Brain pericyte (primary cell): ENCODE measurements at places on chromosomes 2 and 18.

DNA sequence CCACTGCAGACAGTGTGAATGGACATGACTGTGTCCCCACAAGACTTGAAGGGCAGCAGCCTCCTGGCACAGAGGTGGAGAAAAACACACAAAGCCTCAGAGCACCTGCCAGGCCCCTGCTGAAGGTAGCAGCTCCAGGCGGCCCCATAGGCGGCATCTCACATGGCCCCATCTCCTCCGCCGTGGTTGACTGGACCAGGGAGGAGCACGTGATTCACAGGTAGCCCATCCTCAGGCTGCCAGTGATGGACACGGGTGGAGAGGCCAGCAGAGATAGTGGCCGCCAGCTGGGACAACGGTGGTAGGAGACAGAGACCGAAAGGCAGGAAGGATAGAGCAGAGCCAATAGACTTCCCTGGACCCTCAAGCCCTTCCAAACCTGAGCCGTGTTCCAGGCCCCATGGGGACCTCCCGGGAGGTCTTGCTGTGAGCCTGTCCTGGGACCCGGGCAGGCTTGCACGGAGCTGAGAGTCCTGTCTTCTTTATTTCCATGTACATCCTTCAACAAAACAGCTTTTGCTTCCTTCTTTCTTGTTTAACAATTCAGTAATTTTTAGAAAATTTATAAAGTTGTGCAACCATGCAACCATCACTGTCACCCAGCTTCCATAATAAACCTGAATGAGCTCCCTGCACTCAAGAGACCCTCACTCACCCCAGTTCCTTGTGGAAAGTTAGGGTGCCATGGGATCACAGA, 26.9 kb downstream of the GPR55 start:
- DNase-seq = no peak

DNA sequence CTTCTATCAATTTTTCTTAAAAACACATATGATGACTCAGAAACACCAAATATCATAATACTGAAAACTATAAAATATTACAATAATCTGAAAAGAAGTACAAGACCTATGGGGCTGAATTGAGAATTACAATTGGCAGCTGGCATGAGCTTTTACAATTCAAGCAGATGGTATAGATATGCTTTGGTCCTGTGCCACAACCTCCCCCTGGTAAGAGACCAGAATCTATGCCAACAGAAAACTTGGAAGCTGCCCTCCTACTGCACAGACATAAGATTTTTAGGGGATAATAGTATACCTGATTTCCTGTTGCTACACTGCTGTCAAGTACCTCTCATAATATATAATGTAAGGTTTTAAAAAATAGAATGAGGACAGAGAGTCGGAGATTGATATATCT, 46.8 kb upstream of the CDH7 start:
- no peak for DNase-seq

DNA sequence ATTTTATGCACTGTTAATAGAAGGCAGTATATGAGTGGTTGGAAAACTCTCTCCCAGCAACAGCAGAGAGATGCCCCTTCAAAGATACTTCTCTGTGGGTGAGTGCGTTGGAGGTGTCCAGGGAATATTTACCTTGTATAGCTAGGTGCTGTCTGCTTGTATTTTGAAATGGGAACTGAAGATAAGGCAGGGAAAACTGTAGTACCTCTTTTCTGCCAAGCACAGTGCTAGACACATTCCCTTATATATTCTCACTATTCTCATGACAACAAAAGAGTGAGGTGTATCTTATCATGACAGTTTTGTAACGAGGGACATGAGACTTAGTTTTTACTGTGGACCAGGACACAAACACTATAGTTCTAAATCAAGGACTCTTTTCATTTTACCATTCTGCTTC, 2.1 kb downstream of the TTC39C start:
- no peak for DNase-seq

GRCh38 chr2:155209696-155210450, 511.4 kb downstream of the KCNJ3 start:
- DNase-seq = no peak

GRCh38 chr2:191565647-191566198, 112.2 kb upstream of the NABP1 start:
- no peak for DNase-seq

DNA sequence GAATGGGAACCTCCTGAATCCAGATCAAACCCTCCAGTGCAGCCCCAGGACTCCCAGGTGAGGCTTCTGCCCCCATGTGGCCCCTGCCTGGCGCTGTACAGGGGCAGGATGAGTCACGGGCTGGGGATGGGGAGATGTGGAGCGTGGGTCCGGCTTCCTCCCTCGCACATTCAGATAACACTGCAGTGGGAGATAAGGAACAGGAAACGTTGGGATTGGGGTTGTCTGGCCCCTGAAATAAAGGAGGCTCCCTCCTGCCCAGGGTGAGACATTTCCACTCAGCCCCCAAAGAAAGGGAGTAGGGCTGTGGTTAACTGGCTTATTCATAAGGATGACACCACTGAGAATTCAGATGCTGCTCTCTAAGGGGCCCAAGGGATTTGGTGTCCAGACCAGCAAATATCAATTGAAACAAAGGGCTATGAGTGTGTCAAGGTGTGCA, 30.7 kb downstream of the IGFBP5 start:
- no peak for DNase-seq

GRCh38 chr2:224869601-224870233, 153.6 kb upstream of the CCDC195 start:
- peak; percentile 70 for DNase-seq

GRCh38 chr2:121039679-121040078, 245.3 kb downstream of the TFCP2L1 start:
- DNase-seq = no peak

GRCh38 chr2:143615562-143615961, 486.3 kb downstream of the ARHGAP15 start:
- DNase-seq = no peak

- DNase-seq = no peak
Measured at GRCh38 chr2:181673173-181673572, 7.1 kb downstream of the NEUROD1 start.

DNA sequence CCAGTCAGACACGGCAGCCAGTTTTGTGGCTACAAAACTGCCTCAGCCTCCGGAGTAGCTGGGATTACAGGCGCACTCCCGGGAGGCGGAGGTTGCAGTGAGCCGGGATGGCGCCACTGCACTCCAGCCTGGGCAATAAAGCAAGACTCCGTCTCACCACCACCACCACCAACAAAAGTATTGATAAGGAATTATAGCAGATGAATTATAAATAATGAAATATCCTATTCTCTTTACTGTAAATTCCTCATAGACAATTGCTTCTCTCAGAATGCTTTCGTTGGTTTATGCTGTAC, 1.4 kb upstream of the FAM161A start:
- DNase-seq = no peak

DNA sequence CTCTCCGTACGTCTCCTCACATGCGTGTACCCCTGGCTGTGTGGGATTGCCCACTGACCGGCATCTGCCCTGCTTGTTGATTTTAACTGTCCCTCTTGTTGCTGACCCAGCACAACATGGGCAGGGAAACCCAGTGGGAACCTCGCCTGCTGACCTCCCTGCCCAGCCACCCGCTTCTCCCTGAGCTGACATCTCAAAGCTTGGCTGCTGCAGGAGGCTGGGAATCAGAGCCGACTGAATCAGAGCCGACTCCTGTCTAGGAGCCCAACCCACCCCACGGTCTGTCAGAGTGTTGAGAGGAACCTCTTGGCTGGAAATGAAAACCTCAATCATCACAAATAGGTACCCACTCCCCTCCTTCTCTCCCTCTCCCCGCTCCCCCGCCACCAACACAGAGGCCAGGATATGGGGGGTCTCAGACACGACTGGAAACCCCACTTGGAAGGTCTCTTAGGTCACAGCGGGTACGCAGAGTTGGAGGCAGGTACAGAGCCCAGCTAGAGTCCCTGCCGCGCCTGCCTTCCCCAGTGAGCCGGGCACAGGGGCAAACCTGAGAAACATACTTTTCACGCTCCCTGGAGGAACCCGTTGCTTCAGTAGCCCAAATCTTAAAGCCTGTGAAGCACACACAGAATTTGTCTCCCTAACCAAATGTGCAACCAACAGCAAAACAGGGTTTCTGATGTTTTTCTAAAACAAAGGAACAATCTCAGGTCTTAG, 784 bp downstream of the EDAR start:
- peak; percentile 12 for DNase-seq

DNA sequence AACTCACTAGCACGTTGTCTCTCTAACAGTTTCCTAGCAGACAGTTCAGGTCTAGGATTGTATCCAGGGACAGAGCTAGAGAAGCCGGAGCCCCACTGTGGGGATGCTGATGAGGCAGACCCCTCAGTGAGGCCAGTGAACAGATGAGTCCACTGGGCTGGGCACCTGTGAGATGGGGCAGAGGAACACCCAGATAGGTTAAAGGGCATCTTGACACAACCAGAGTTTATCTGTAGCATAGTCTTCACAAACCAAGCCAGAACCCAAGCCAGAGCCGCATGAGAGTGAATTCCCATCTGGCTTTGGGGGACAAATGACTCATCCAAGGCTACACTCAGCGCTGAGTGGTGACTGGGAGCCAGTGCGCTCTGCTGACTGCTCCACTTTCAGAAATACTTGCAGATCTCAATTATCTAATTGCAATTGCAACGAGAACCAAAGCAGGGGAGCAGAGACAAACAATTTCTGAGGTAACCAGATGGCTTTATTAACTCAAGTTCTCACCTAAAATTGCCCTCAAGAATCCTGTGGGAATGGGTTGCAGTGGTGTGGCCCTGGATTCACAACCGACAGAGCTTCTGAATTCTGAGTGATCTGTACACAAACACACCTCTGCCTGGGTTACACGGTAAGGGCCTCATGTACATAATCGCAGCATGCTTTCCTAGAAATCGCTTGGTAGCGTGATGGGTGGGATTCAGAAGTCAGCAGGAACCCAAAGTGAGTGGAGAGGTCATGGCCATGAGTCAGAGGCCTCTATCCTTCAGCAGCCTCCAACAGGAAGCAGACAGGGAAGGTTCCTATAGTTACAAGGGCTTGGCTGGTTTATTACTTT, 48.7 kb upstream of the MSH2 start:
- DNase-seq = peak; percentile 37

DNA sequence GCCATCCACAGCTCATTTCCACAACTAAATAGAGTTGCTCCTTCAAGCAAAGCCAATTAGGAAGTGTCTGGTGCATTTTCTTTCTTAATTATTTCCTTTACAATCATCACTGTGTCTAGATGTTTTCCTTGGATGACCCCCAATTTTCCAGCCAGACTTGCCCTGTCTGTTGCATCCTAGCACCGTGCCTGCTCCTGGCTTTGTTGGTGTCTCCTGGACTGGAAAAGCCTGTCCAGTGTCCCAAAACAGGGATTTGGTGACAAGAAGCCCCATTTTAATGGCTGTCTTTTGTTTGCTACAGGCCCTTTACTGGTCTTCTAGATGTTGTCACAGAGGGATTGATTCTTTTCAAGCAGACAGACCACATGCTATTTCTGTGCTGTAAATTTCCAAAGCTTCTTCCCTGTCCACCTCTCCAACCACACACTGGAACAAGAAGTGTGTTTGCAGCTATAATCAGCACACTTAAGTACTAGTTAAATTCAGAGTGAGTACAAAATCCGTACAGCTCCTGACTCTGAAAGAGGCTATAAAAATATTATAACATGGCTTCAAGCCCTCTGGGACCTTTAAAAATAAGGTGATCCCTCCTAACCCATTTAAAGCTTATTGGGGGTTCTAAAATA, 38.4 kb downstream of the RNF144A start:
- no peak for DNase-seq

GRCh38 chr2:232228971-232229894, 149.3 kb upstream of the ALPP start:
- DNase-seq = no peak

DNA sequence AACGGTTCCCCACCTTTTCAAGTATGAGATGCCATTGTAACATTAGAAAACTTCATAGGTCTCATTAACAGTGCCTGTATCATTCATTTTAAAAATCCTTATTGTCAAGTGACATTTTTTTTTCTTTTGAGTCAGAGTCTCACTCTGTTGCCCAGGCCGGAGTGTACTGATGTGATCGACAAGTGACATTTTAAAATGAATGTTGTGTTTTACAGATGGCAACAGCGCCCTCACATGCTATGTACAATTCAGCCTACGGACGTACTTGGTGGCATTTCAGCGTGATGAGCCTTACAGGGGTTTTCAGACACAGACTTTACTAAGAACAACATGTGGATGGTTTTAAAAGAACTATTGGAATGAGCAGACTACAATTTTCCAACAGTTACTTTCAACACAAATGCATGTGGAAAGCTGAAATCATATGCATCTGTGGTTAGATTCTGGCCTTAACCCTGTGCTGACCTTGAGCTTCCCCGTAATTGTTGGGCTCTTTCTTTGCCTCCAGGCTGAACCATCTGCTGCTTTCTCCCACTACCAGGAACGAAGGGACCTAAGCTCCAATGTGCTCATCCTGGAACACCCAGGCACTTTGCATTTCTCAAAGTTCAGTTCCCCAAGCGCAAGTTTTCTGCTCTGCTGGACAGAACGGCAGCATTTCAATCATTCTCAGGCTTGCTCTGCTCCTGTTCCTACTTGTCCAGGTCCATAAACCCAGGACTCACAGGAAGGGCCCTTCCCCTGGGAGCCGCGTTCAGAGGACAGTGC, 119.9 kb upstream of the NDUFV2 start:
- DNase-seq = peak; percentile 33

DNA sequence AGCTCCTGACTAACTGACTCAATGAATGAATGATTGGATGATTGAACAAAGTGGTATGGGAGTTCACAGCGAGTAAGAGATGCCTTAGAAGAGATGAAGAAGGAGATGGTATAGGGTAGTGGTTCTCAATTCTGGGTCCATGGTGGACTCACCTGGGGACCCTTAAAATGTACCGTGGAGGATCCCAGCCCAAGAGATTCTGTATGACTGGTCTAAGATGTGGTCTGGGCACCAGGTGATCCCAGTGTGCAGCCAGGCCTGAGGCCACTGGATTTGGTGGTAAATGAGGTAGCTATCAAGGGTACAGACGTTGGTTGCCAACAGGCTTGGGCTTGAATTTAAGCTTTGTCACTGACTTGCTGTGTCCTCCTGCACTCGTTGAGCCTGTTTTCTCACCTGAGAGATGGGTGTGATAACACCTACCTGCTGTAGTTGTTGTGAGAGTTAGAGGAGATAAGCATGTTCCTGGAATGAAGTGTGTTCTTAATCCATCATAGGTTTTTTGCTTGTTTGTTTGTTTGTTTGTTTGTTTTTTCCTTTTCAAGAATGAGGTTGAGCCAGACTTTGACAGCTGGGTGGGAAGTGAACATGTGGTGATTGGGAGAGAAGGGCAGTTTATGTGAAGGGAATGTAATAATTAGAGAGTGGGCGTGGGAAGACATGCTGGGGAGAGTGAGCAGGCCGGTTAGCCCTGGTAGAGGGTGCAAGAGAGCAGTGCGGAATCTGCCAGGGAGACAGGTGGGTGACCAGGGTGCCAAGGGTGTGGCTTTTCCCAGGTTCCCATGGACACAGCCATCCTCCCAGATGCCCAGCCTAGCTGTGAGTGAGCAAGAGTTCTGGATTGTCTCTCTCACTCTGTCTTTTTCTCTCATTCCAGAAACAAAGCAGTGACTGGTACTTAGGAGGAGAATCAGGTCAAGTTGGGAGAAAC, 31.4 kb upstream of the IL1B start:
- DNase-seq = no peak

DNA sequence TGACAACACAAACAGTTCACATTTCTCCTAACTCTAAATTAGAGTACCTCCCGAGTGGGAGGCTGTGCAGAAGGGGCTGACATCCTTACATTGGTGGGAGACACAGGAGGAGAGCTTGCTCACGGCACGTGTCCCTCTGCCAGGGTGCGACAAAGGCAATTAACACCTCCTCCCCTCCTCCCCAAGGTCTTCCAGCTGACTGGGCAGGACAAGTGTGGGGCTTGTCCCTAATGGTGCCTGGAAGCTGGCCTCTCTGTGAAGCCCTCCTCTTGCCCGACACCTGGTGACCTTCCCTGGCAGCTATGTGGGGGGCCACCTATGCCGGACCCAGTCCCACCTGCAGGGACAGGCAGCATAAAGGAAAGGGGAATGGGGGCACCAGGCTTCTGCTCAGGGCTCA, 57.0 kb downstream of the FAM168B start:
- no peak for DNase-seq
